Omental fat pad (tissue), 4 donors: ENCODE measurements at places on chromosomes 3 and 15.

GRCh38 chr3:62035402-62036057 lies 337.8 kb downstream of the FEZF2 start:
- no peak for DNase-seq

DNA sequence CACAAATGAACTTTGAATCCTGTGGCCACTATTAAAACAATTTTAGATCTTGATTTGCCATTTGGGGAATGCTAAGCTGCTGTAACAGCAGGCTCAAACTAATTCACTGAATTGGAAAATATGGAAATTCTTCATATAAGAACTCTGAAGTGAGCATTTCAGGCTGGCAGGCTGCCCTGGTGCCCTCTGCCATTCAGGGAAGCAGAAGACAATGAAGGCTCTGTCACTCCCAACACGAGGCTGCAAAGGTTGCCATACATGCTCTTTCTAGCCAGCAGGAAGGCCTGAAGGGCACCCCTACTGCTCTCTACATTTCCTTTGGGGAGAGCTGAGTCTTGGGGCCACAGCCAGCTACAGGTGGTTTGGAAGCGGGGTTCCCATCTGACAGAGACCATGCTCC lies 88.0 kb downstream of the GABRG3 start:
- DNase-seq = no peak

DNA sequence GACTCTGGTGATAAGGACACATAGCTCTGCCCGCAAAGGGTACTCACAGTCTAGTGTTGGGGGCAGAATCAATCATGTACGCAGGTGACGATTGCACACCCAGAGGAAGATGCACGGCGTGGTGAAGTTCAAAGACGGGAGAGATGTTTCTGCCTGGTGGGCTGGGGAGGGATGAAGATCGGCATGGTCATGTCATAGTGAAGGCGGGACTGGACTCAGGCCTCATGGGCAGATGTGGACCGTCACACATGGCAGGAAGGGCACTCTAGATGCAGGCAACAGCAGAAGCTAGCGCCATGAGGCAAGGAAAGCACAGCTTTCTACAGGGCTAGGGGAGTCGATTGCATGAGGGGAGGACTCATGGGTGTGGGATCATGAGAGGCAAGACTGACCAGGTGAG lies 240.6 kb downstream of the OPA1 start:
- DNase-seq = no peak

GRCh38 chr3:162770551-162770950 lies 1273.9 kb downstream of the OTOL1 start:
- DNase-seq = no peak

DNA sequence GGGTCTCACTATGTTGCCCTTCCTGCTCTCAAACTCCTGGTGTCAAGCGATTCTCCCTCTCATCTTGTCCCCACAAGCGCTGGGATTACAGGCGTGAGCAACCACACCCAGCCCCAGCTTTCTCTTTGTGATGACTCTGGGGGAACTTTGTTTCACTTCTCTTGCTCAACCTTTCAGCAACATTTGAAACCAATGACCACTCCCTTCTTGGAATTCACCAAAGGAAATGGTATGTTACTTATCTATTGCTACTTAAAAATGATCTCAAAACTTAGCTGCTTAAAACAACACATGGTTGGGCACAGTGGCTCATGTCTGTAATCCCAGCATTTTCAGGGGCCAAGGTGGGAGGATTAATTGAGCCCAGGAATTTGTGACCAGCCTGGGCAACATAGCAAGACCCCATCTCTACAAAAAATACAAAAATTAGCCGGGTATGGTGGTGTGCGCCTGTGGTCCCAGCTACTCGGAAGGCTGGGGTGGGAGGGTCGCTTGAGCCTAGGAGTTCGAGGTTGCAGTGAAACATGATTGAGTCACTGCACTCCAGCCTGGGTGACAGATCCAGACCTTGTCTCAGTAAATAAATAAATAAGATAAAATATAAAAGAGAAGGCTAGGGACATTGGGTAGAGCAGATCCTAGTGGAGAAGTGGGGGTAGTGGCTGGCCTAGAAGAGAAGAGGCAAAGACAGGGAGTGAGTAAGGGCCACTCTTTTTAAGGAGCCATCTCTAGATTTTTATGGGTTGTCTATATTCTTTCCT lies 10.3 kb upstream of the COPG1 start:
- DNase-seq = no peak

DNA sequence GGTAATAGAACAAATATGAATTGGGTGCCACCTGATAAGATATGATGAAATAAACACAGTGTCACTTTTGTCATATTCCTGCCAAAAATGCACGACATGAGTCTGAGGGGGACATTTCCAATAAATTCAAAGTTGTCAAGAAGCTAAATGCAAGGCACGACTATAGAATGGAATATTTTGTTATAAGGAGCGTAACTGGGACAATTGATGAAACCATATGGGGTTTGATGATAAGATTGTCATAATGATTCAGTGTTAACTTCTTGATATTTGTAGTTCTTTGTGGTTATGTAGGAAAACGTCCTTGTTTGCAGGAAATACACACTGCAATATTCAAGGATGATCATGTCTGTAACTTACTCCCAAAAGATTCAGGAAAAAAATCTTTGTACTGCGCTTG lies 163.3 kb downstream of the MEX3B start:
- DNase-seq = no peak

- DNase-seq = no peak
Measured at GRCh38 chr3:128382221-128382807, 84.4 kb downstream of the DNAJB8 start.

- no peak for DNase-seq
Measured at GRCh38 chr3:72245183-72245811, 460.3 kb upstream of the PROK2 start.

GRCh38 chr3:117010318-117010717 lies 300.7 kb downstream of the TUSC7 start:
- DNase-seq = no peak

GRCh38 chr15:49625460-49626036 lies 4.7 kb downstream of the DTWD1 start:
- DNase-seq = no peak

- DNase-seq = no peak
Measured at GRCh38 chr3:122146466-122146865, 37.0 kb upstream of the CASR start.

DNA sequence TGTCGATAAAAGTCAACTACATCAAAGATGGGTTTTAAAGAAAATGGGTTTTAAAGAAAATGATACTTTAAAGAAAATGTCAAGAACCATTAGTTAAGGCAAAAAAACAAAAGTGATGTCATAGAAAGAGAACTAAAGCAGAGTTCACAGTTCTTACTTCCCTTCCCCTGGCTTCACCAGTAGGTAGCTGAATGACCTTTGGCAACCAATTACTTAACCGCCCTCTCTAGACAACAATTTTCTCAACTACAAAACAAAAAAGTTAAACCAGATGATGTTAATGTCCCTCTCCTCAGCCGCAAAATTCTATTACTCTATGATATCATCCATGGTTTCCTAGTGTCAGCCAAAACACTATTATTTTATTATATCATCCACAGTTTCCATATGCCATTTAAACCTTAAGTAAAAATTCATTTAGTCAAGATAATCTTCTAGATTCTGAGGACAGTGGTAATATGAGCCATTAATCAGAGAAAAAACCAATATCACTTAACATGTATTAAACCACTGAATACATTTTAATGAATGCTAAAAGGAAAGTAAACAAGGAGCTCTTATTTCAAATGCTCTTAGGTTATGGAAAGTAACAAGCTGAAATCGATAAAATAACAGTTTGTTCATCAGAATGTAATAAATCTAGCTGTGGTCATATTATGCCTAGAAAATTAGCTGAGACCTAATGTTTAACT lies 13.1 kb downstream of the RYK start:
- no peak for DNase-seq

DNA sequence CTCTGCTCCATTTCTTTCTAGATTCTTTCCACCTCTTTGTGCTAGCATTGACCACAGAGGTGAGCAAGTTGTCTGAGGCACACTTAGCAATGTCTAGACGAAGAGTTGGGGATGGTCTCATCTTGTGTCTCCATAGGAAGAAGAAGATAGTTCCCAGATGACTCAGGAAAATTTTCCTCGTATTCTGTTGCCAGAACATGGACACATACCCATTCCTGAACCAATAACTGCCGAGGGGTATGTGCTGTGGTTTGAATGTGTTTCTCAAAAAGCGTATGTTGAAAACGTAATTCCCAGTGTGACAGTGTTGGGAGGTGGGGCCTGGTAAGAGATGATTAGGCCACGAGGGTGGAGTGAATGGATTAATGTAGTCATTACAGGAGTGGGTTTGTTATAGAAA lies 107.5 kb upstream of the GALNT15 start:
- no peak for DNase-seq

DNA sequence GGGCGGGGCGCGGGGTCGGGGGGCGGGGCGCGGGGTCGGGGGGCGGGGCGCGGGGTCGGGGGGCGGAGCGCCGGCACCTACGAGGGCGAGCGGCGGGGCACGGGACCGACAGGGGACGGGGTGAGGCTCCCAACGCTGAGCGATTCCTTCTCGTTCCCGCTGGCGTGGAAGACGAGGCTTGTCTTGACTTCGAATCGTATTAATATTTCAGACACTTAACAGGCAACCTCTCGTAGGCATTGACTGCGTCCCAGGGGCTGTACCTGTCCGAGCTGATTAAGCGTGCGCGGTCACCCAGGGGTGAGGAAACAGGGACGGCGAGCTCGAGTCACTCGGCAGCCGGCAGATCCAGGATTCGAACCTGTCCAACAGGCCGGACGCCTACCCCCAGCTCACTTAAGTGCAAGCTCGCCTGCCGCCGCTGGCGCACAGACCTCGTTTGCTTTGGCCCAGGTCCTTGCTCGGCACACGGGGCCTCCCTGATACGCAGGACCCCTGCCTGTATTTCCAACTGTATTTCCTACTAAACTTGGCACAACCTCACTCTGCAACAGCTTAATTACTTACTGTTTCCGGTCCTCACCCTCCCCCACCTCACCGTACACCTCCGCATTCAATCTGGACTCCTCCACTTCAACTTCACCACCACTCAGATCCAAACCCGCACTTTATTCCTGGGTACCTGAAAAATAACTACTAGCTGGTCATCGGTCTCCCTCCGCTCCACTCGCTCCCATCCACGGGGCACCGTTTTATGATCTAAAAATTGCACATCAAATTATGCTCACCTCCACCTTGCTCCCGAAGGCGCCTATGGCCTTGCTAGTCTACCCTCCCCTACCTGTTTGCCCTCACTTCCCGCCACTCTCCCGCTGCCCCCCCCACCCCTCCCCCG lies 722 bp upstream of the ZXDC start:
- no peak for DNase-seq

GRCh38 chr3:160006282-160007163 lies 17.9 kb downstream of the IL12A start:
- no peak for DNase-seq

- no peak for DNase-seq
Measured at GRCh38 chr3:54849360-54849759, 78.5 kb downstream of the LRTM1 start.

DNA sequence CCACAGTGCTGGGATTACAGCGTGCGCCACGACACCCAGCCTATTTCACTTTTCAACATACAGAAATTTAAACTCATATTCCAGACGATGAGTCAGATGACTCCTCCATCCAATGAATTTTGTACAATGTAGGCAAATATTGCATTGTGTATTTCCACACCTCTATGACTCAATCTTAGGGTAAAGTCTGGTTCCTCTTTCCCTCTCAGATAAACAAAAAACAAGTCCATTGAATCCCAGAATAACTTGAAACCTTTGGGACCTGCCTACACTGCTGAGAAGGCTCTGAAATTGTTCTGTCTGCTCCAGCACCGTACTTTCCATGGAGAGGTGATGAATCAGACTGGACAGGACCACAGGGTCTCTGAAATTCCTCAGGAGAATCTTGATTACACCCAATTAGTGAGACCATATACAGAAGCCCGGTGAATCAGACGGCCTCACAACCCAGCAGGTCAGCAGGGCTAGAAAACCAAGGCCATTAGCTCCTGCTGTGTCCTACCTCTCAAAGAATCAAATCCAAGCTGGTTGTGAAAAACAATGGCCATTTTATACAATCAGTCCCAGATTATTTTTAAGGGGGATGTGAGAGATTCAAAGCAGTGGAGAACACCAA lies 112.6 kb downstream of the ERC2 start:
- no peak for DNase-seq

GRCh38 chr3:138426211-138426610 lies 8.2 kb upstream of the ESYT3 start:
- no peak for DNase-seq

DNA sequence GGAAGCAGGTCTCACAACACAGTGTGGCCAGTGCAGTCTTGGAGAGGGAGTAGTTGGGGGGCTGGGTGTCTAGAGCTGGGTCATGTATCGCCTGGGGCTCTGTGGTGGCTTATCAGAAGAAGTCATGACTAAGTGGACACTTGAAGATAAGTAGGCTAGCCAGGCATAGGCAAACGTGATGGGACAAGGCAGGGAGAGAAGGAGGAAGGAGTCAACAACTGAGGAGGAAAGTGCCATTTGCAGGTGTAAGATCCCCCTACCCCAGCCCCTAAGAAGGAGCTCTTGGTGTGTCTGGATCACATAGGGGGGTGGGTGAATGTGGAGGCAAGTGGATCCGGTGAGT lies 352.3 kb downstream of the LRTM1 start:
- no peak for DNase-seq

DNA sequence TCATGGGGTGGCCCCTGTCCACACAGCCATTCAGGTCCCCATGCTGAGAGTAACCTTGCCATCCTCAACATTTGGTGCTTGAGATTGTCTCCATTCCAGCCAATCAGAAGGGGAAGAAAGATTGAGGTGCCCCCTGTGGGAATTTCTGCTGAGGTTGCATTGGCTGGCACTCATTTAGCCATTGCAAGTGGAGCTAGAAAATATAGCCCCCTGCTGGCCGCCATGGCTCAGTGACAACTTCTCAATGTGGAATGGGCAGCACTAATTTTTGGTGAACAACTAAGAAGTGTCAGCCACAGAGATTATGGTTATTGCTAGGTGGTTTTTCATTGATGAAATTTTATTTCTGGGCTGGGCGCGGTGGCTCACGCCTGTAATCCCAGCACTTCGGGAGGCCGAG lies 22.0 kb downstream of the COL6A6 start:
- DNase-seq = no peak

DNA sequence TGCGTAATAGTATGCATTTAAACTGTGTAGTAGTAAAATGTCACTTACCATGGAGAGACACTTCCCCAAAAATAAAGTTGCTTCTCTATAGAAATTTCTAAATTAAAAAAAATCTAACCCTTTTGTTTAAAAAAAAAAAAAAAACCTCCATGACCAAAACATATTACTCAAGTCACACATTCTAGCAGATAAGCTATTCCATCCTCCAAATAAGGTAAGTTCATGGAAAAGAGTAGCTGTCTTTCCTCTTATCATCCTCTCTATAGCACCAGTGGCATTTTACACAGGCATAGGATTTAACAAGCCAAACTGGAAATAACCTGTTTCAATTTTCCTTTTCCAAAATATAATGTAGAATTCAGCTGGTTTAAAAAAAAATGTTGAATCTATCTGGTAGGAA lies 57.4 kb downstream of the LRRFIP2 start:
- no peak for DNase-seq

DNA sequence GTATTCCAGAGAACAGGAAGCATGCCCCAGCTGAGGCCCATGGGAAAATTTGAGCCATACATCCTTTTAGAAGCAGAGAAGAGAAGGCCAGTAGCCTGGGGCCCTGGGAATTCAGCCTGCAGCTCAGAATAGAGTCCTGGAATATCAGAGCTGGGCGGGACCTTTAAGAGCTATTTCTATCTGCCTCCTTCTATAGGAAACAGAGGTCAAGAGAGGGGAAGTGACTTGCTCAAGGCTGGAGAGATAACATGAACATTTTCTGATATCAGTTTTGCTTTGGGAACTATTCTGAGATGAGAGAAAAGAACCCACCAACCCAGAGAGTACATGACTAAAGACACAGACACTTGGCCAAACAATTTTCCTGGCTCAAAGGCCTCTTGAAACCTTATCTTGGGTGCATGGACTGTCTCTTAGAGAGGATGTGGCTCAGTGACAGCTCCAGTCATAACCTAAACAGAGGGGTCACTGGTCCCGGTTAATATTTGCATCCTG lies 26.0 kb downstream of the MASP1 start:
- DNase-seq = no peak
